ENCODE measurements at places on chromosomes 13 and 19.
A peak's percentile ranks its signal among the peaks of the same experiment; 100 is the strongest.

- DNase-seq = no peak
Observed at GRCh38 chr13:24116131-24116530, 44.4 kb upstream of the SPATA13 start.

GRCh38 chr13:105050686-105051085 is 1484.8 kb downstream of the EFNB2 start:
- DNase-seq = no peak

GRCh38 chr13:37288057-37288720 is 182.7 kb upstream of the CSNK1A1L start:
- no peak for DNase-seq

DNA sequence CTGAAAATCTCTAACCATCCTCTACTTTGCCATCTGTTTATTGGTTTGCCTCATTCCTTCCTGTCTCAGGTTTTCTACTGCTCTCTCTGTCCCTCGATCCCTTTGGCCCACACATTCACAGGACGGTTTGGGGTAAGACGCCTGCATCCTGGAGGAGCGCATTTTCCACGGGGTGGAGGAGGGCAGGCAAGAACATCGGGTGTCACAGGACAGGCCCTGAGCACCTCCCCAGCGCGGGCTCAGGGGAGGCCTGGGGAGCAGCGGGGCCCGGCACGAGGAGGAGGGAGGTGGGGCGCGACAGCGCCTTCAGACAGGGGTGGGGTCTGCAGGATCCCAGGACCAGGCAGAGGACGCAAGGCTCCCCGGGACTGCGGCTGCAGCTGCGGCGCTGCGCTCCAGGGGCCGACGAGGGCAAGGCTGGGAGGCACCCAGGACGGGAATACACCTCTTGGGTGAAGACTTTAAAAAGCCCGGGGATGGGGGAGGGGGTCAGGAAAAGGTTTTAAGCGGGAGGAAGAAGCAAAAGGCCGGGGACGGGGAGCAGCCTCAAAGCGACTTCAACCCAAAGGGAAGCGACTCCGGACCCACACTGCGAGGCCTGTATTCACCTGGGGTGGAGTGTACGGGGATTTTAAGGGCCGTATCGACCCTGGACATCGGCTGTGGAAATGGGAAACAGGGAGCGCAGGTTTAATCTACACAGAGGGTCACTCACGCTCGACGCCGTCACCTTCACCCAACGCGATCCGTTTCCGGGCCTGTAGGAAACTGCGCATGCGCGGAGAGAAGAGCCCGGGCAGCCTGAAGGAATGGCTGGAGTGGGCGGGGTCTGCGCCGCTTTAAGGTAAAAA is at the start of gene ZNF415:
TSS of gene ZNF415 (minus strand) at position 770 of the 851 bp plus-strand sequence. CDS start 10,234 bp downstream, outside the sequence.
- no peak for DNase-seq

DNA sequence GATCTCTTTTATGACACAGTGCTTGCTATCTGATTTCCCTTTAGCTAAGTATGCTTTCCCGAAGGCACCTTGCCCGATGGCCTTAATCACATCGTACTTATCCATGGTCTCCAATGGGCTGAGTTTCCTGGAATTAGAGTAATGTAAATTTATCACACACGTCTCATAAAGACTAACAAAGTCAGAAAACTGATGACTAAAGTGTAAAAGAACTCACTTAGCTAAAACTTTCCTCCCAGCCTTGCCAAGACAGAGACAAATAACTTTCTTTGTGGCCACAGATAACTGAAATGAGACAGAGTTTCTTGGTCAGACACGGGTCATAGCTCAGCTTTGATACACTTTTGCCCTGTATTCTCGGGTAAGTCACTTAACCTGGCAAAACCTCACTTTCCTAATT is 1.5 kb downstream of the NEK5 start:
- no peak for DNase-seq

DNA sequence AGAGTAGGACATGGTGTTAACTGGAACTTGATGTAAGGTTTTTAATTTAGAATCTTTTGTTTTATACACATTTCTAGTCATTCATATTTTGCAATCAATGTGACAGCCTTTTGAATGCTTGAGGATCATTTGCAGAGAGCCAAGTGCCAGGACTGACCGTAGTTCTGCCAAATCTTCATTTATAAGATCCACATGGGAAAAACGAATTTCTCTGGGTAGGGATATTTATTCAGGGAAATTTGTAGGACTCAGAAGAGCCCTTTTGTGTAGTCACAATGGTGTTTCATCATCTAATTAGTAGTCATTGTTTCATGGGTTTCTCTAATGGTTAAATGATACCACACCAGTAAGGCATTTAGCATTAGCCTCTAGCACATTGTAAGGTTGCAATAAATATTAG is 161.1 kb downstream of the LMO7 start:
- no peak for DNase-seq

DNA sequence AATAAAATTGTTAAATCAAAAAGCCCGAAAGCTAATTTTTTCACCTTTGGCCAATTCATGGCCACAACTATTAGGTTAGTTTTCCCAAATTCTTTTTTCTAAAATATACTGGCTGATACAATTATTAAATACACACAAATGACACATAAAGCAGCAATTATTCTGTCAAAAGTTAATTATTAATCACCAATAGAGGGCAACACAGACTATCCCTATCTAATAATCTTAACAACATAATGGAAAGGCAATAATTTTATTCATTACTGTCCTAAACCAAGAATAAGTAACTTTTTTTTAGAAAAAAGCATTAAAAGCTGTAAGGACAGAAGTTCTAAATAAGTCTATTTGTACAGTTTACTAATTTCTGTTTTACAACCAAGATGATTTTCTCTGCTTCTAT is 51.7 kb downstream of the KATNAL1 start:
- no peak for DNase-seq

GRCh38 chr19:48779636-48780035 is 24.3 kb downstream of the FGF21 start:
- DNase-seq = no peak

DNA sequence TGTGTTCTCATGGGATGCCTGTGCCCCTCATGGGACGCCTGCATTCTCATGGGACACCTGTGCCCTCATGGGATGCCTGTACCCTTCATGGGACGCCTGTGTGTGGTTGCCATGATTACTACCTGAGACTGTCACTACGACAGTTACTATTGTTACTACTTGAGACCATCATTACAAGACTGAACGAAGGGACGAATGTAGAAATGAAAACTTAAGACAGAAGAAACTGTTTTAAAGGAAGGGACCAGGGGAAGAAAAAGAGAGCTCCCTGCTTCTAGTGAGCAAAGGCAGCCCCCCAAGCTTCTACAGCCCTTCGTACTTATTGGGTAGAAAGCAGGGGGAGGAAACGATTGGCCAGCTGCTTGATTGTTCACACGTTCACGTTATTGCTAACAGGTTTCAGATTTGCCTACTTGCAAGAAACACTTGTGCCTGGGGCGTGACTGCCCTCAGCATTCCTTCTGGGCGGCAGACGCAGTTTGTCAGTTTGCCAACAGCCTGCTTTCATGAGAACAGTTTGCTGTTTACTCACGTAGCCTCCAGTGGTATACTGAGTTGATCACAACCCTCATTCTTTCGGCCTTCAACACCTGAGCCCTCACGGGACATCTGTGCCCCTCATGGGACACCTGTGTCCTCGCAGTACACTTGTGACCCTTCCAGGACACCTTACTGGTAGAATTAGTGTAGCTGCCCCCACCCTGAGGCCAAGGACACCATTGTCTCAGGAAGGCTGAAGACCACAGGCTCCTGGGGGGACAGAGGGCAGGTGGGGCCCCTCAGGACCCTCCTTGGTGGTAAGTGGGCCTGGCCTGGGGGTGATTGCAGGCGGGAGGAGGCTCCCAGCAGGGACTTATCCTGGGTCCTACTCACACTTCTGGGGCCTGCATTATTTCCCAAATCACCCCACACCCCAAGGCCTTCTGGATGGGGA is 2.5 kb upstream of the S1PR4 start:
- DNase-seq = peak; percentile 56

DNA sequence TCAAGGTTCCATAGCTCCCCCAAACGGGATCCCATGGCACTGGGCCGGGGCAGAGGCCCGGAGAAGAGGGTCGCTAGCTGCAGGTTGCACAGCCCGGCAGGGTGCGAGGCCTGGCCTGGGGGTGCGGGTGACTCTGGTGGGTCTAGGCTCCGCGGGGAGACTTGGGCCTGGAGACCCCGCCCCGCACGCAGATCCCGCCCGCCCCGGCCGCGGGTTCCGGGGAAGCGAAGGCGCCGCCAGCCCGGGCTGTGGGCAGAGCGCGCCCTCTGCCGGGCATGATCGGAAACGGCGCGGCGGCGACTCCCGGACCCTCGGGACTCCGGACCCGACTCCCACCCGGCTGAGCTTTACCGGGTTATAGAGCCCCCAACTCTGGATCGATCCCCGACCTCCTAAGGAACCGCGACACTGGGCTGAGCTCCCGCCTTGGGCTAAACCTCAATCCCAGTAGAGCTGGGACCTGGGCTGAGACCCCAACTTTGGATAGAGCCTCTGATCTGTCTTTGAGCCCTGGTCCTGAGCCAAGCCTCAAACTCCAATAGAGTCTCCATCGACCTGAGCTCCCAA is 3.1 kb upstream of the TNFAIP8L1 start:
- DNase-seq = no peak

DNA sequence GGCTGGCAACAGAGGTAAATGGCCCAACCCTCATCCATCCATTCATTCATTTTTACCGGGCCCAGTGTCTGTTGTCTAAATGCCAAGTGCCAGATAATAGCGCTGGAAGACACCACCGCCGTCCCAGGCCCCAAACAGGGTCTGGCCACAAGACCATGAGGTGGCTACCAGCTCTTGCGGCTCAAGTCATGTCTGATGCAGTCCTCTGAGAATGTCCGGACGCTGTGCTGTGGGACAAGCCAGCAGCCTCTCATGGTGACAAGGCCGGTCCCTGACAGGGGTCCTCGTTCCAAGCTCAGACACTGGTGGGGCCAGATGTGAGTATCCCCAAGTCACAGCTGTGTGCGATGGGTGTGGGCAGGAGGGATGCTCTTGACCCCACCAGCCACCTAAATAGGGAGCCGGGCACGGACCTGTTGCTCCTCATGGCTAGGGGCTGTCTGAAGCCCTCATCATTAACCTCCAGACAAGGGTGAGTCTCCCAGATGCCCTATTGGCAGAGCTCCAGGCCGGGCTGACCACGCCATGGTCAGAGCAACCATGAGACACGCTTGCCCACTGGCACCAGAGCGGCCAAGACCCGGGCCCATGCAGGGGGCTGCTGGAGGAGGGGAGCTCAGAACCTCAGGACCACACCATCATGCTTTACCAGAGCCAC is 58.4 kb downstream of the MLLT1 start:
- no peak for DNase-seq

GRCh38 chr13:113526466-113527220 is 36.1 kb upstream of the DCUN1D2 start:
- DNase-seq = no peak

DNA sequence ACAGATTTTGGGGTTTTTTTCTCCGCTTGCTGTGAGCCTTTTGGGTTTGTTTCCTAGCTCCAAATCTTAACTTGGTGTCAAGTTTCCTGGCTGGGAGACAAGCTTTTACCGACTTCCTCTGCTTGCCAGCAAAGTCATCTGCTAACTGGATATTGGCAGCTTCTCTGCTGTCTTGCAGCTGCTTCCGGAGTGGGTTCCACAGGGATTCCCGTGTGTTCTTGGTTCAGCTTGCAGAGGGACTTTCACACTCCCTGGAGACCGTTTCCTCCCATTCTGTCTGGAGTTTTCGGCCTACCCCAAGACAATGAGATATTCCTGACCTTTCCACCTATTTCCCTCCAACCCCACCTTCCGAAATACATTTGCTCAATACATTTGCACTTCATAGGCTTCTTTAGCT is 2.2 kb upstream of the COLGALT1 start:
- DNase-seq = peak; percentile 42

DNA sequence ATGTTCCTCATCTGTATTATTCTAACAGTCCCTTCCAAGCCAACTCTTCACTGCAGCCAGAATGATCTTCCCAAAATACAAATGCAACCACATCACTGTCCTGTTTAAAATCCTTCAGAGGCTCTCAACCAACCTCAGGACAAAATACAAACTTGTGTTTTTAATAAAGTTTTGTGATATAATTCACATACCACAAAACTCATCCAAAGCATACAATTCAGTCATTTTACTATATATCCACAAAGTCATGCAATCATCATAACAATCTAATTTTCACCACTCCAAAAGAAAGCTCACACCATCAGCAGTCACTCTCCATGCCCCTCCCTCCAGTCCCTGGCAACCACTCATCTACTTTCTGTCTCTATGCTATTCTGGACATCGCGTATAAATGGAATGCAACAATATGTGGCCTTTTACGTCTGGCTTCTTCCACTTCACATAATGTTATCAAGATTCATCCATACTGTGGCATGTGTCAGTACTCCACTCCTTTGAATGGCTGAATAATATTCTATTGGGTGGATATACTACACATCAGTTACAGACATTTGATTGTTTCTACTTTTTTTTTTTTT is 81.7 kb upstream of the DOCK9 start:
- DNase-seq = no peak

Data from amniotic stem cell (primary cell).